Iris pigment epithelial cell (primary cell): ENCODE measurements at places on chromosomes 13 and 19.
A peak's percentile ranks its signal among the peaks of the same experiment; 100 is the strongest.

DNA sequence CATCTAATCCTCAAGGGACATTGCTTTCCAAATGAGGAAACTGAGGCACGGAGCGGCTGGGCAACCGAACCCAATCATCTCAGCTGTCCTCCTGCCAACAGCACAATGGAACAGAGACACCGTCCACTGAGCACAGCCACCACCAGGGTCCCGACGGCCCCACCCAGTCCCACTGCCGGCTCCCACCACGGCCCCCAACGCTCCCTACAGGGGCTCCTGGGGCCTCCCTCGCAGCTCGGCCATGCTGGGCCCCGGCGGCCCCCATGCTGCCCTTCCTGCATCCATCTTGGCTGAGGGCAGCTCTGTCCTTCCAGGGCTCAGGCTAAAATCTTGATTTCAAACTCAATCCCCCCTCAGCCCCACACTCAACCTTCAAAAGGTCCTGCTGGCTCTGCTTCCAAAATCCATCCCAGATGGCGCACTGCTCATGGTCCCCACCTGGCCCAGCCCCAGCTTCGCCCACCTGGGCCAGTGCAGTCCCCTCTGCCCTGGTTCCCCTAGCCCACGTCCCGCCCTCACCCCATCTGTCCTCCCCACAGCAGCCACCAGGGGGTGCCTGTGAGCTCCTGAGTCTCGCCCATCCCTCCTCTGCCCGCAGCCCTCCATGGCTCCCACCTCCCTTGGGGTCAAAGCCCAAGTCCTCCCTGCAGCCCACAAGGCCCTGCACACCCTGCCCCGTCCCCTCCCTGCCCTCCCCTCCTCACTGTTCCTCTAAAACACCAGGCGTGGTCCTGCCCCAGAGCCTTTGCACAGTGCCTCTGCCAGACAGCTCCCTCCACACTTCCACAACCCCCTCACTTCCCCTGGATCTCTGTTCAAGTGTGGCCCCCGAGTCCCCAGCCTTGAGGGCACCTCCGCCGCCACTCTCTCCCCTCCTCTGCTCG is 7.9 kb downstream of the PIP5K1C start:
- no peak for DNase-seq

DNA sequence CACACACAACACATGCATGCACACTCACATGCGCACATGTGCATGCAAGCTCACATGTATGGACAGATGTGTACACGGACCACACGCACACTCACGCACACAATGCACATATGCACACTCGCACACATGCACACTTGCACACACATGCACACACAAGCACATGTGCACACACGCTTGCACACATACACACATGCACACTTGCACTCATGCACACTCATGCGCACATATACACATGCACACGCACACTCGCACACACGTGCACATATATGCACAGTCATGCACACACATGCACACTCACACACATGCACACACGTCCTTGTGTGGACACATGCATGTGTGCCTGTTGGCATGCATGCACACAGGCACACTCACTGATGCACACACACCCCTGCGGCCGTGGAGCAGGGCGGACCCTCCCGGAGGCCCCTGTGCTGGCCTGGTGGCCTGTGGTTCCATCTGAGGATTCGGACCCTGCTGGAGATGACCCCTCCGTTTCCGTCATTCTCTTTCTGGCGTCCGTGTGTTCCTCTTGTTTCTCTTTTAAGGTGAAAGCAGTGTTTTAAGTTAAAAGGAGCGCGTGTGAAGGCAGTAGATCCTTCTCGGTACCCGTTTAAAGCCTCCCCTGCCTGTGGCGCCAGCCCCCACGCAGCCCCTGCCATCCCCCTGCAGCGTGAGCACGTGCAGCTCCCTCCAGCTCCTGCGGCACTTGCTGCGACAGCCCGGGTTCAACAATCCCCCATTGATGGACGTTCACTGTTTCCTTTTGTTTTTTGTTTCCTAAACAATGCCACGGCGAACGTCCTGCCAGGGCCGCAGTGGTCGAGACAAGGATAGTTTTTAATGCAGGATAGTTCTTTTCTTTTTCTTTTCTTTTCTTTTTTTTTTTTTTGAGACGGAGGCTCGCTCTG is 5.6 kb downstream of the NDUFS7 start:
- DNase-seq, result no peak

DNA sequence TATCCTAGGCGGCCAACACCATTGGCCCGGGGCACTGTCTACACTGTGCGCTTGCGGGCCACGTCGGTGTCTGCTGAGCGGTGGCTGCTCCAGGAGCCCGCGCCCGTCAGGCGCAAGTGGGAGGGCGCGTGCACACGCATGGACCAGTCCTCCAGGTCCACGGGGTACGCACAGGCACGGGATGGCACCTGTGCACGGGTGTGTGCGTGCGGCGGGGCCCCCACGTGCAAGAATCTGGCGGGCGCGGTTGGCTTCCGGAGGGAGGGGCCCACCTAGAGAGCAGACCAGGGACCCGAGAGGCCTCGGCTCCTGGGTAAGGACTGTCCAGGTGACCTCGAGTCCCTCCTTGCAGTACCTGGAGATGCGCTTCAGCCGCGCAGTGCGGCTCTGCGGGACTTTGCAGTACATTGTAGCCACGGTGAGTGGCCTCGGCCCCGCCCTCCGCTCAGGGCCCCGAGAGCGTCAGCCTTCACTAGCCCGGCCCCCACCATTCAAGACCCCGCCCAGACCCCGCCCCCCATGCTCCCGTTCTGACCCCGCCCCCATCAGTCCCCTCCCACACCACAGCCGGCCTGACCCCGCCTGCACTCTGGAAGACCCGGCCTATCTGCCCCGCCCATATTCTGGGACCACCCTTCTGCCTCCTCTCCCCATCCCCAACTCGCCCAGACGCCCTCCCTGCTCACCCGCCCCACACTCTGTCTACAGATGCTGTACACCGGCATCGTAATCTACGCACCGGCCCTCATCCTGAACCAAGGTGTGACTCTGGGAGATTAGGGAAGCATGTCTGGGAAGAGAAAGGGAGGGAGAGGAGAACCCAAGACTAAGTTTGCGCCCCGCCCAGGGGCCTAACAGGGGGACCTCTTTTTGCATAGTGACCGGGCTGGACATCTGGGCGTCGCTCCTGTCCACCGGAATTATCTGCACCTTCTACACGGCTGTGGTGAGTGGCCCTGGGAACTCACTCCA is 2.3 kb downstream of the SLC5A5 start:
- DNase-seq, result peak; percentile 36

DNA sequence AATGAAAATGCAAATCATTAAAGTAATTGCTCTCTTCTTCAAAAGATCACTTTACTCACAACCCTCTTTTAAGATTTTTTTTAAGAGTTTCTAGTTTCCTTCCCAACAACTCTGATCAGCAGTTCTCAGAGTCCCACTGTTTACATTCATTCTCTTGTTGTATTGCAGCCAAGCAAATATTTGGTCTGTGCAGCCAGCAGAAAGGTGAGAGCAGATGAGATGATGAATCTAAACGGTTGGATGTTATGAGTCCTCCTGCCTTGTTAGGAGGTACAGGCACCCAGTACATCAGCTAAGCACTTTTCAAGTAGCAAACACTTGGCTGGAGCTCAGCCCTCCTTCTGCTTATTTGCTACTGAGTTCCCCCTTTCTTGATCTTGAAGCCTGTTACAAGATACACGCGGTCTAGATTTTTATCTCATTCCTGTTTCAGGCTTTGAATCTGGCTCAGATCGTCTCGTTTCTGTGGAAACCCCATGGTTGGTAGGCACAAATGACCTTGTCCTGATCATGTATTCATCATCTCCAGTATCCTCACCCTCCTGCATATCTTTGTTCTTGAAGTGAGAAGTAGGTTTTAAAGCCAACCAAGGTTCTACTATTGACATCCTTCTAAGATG is 300.7 kb downstream of the DCT start:
- peak; percentile 50 for DNase-seq

DNA sequence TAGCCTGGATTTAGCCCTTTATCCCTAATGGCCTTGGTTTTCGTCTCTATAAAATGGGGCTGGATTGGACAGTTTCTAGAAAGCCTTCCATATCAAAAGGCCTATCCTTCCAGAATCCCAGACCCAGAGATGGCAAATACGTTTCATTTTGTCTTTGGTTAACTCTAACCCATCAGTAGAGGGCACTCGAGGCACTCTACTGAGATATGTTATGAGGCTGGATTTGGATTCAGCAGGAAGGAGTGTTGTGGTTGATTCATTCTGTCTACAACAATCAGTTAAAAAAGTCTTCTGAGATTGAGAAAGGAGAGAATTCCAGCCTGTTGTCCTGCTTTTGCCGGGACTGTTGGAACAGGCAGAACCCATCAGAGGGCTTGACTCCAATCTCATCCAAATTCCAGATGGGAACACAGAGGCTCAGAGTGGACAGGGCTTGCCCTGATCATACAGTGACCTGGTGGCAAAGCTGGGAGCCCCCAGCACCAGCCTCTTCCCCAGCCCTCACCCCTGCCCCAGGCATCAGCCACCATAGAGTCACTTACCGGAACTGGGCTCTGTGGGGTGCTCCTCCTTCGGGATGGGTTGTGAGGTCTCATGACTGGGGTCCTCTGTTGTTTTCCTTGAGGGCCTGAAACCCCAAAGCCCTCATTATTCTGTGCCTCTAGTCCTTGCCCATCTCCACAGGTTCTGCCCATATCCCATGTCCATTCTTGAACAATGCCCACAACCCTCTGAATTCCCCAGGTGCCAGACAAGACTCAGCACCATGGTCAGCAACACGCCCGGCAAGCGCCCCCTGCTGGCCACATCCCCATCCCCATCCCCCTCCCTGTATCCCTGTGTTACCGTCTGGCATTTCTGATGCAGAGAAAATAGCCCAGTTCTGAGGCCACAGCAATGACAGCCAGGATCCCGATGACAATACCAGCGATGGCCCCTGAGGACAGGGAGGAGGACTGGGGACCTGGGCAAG is 12.3 kb upstream of the ZNF180 start:
- peak; percentile 62 for DNase-seq

DNA sequence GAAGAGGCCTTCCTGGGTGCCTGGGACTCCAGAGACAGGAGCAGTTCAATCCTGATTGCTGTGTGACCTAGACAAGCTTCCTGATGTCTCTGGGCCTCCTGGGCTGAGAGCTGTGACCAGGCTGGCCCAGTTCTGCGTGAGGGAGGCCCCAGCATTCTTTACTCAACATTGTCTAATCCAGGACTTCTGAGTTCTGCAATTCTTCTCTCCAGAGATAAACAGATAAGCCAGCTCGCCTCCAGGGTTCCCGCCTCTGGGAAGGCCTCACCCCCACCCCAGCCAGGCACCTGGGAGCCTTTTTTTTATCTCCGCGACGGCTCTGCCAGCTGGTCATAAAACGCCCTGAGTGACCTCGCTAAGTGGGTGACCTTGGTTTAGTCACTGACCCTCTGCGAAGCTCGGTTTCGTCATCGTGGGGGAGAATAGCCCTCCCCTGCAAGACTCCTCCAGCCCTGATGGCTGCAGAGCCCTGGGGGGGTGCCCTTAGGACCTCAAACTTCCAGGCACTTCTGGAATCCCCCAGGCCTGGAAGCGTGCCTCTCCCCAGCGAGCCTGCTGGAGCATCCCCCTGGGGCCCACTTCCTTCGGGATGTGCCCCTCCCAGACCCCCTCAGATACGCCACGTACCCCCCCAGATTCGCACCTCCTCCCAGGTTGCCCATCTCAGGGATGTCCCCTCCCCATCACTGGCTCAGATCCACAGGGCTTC is 1.9 kb downstream of the SULT2B1 start:
- peak; percentile 79 for DNase-seq

DNA sequence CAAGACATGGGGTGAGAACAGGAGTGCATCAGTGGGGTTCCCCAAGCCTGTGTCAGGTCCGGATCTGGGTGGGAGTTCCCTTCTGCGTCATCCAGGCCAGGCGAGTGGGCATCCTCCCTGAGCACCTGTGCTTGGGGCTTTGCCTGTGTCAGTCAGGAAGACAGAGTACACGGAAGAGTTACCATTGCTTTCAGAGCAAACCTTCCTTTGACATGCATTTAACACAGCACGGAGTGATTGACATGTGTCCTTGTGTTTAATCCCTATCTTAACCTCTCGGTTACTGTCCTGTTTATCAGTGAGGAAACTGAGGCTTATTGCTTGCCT is 47.6 kb downstream of the CAPN12 start:
- no peak for DNase-seq

- no peak for DNase-seq
These were observed 40.5 kb upstream of the POMP start for GRCh38 chr13:28618230-28618994.

- peak; percentile 89 for DNase-seq
These were observed 36.0 kb upstream of the RNF17 start for GRCh38 chr13:24727731-24728601.

GRCh38 chr13:28753946-28754345 is 35.2 kb upstream of the SLC46A3 start:
- DNase-seq, result no peak

DNA sequence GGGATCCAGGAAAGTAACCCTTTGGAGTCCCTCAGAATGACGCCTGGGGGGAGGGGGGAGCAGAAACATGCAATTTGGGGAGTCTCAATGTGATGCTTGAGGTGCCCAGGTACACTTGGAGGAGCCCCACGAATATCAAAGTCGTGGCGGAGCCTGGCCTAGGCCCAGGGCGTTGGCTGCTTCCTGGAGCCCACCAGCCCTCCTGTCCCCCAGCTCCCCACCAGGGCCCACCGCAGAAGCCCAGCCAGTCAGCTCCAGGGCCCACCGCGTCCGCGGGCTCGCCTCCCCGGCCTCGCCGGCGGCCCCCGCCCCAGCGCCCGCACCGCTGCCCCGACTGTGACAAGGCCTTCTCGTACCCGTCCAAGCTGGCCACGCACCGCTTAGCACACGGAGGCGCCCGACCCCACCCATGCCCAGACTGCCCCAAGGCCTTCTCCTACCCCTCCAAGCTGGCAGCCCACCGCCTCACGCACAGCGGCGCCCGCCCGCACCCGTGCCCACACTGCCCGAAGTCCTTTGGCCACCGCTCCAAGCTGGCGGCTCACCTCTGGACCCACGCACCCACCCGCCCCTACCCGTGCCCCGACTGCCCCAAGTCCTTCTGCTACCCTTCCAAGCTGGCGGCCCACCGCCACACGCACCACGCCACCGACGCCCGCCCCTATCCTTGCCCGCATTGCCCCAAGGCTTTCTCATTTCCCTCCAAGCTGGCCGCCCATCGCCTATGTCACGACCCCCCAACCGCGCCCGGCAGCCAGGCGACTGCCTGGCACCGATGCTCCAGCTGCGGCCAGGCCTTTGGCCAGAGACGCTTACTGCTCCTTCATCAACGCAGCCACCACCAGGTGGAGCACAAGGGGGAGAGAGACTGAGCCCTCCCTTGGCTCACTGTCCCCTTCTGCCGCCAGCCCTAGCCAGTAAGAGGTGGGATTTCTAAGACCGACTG is 2.1 kb downstream of the ZNF575 start:
- DNase-seq, result peak; percentile 57
